Cardiac septum (tissue), 1 donor: ENCODE measurements at places on chromosomes 4 and X. TPM values are rescaled to one million over a fixed set of nuclear protein-coding genes. Genes with fewer than 3 reads are reported as not detected.

DNA sequence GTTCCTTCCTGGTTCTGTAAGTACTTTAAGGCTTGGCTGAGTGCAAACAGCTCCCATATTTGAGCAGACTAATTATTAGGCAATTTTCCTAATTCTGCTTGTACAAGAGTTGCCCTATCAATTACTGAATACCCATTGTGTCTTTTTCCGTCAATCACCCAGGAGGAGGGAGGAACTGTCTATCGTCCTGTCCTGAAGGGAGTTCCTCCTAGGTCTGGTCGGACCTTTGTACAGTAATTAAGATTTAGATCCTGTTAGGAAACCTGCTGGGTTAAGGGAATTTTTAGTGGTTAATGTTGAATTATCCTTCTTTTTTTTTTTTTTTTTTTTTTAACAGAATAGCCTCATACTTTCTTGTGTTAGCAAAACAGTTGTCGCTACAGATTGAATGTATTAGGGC is 130.1 kb downstream of the KDM6A start:
- no peak for DNase-seq

DNA sequence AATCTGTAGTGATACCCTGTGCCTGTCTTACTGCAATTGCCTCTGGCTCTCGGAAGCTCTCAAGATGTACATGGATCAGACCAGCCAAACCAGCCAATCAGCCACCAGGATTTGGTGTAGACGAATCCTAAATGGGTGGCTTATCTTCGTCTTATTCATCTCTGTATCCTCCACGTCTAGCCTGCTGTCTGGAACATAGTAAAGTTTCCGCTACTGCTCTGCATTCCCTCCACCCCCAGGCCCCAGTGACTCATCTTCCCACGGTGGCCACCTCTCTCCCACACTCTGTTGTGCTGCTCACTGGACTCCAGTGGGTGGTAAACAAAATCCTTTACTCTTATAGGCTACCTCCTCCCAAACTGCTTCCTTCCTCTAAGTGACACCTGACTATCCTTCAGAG is 37.8 kb downstream of the SEPTIN6 start:
- DNase-seq = no peak

DNA sequence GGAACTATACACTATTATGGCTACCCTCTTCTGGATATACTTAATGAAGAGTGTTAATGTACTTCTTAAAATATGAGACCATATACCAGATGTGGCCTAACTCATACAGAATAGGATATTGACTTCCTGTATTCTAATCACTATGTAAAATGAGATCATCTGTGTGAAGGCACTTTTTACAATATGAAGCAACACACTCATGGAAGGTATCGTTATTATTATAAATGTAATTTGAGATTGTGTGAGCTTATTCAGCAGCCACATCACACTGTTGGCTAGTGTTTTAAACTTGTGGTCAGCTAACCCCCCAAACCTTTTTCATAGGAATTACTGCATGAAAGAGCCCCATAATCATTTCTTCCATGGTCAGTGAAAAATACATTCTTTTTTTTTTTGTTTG is 281.8 kb upstream of the TEX13A start:
- no peak for DNase-seq

DNA sequence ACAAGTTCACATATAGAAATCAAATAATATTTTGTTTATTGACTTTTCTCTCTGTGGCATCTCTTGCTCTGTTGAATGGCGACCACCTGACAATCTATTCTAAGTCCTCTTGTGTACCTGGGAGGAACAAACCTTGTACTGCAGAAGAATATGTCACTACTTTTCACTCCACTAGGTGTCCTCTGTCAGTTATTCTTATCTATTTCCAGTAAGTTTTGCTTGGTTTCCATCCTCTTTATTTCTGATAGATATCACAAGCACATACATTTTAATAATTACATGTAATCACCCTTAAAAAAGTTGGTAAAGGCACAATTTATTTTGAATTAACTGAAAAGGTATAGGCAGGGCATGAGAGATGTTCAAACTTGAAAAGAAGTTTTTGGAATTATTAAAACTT is 238.4 kb downstream of the SNCA start:
- no peak for DNase-seq

The PPARGC1A gene
- total RNA-seq = 99.6 TPM

The PDZD4 gene
- total RNA-seq = 4.1 TPM
